Right ventricle myocardium inferior (tissue), 1 donor: ENCODE measurements at places on chromosomes 1 and 21.

- no peak for DNase-seq
These were observed 2.9 kb upstream of the CCN1 start for GRCh38 chr1:85577419-85578320.

- no peak for DNase-seq
These were observed 99.7 kb downstream of the SPAG17 start for GRCh38 chr1:118085365-118085764.

DNA sequence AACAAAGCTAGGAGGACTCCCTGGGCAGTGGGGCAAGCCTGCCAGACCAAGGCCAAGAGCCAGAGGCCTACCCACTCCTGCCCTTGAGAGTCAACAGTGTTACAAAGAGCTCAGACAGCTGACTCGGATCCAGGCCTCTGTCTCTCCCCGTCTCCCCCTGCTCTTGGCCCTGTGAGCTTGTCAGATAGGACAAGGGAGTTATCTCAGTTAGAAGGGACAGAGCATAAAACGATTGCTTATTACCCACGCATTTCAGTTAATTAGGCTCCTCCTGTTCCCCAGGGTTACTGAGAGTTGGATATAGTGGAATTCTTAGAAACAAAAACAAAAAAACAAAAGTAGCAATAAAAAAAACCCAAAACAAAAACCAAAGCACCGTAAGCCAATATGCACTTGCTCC lies 1.3 kb downstream of the SLC41A1 start:
- DNase-seq, result no peak

DNA sequence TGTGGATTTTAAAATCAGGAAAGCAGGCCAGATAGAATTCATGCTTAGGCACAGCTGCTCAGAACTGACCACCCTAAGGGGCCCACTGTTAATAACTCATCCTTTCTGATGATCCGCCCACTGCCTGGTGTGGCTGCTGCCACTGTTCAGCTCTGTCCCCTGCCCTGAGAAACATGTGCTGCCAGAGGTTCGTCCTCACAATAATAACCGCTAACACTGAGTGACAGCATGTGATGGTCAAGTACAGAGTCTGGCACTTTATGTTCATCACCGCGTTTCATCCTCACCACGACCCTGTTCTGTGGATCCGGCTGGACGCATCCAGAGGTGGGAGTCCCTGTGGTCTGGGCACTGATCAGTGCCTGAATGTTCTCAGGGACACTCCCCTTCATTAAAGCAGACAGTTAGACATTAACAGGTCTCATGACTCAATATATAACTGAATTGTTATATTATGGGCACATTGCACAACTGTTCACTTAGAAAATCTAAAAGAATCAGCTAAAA lies 108.6 kb downstream of the SIM2 start:
- DNase-seq, result no peak
